ENCODE measurements at places on chromosomes 7 and 10.

GRCh38 chr10:17237915-17238444 is 9.9 kb downstream of the VIM start:
- no peak for DNase-seq

DNA sequence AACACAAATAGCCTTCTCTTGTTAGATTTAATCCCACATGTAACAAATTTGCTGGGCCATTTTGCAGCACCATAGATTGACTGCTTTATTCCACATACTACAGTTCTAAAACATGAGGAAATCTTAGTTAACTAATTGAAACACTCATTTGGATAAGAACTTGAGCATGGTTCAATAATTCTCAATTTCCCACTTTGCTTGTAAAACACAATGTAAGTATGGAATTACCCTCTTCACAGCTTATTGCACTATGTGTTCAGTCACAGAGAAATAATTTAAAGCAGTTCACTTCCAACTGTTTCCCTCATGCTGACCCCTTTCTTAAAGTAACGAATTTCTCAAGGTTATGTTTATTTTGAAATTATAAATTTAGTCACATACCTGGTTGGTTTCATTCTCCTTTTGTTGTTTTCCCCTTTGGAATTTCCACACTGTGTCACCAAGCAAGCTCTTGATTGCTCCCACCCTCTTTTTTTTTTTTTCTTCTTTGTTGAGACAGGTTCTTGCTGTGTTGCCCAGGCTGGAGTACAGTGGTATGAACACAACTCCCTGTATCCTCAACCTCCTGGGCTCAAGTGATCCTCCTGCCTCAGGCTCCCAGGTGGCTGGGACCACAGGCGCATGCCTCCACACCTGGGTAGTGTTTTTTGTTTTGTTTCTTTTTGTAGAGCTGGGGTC is 425.4 kb downstream of the EXOC4 start:
- DNase-seq = no peak

GRCh38 chr10:4514445-4515108 is 311.4 kb upstream of the AKR1E2 start:
- no peak for DNase-seq

DNA sequence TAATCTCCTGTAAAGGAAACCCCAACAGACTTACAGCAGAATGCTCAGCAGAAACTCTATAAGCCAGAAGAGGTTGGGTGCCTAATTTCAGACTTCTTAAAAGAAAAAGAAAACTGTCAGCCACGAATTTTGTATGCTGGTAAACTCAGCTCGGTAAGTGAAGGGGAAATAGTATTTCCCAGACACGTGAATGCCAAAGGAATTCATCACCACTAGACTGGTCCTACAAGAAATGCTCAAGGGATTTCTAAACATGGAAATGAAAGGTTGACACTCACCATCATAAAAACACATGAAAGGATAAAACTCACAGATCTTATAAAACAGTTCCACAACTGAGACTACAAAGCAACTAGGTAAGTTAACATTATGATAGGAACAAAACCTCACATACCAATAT is 68.6 kb downstream of the GLCCI1 start:
- DNase-seq = no peak

GRCh38 chr10:60870803-60871202 is 73.2 kb downstream of the RHOBTB1 start:
- DNase-seq = no peak
